ENCODE measurements at places on chromosomes 7 and 10. TPM values are rescaled to one million over a fixed set of nuclear protein-coding genes. Genes with fewer than 3 reads are reported as not detected.

ASAH2 gene
- 2.3 TPM for total RNA-seq

- no peaks in the 10 kb centered on the region for H3K27me3 ChIP-seq
- H3K36me3 ChIP-seq = peaks cover 3% of the 10 kb centered on the region
- DNase-seq = no peak
- H3K4me1 ChIP-seq = no peaks in the 10 kb centered on the region
- no peak overlapping the region for H3K4me3 ChIP-seq
- H3K27ac ChIP-seq = no peak overlapping the region
Measured at GRCh38 chr10:50572017-50572491, 51.7 kb downstream of the SGMS1 start.

GRCh38 chr7:41566581-41566980 is 136.3 kb downstream of the INHBA start:
- H3K27me3 ChIP-seq = no peaks in the 10 kb centered on the region
- DNase-seq = no peak
- H3K36me3 ChIP-seq = no peaks in the 10 kb centered on the region
- no peak overlapping the region for H3K27ac ChIP-seq
- H3K4me1 ChIP-seq = peaks cover 1% of the 10 kb centered on the region
- no peak overlapping the region for H3K4me3 ChIP-seq

DNA sequence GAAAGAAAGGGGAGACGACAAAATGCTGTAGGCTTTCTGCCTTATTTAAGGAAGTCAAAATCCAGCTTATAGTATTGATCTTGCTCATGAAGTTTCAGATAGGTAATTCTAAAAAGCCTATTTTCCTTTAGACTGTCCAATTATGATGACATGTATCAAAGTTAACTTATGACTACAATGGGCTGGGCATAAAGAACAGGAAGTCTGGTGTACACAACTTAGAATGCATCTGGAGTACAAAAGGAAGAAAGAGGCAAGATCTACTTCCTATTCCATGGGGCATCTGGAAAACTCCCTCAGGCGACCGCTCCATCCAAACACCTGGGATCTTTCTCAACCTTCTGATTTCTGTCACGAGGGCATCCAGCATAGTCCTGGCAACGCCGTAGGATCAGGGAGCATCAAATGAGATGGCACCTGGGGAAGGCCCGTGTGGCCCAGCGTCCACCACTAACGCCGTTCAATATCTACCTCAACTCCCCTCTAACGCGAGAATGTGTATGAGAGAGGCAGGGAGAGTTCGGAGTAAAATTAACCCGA is 512 bp downstream of the FAM24B start:
- H3K27ac ChIP-seq = peak overlapping the region; percentile 90
- DNase-seq = no peak
- peak overlapping the region; percentile 93 for H3K4me3 ChIP-seq
- H3K4me1 ChIP-seq = peaks cover 41% of the 10 kb centered on the region
- H3K36me3 ChIP-seq = peaks cover 59% of the 10 kb centered on the region

DNA sequence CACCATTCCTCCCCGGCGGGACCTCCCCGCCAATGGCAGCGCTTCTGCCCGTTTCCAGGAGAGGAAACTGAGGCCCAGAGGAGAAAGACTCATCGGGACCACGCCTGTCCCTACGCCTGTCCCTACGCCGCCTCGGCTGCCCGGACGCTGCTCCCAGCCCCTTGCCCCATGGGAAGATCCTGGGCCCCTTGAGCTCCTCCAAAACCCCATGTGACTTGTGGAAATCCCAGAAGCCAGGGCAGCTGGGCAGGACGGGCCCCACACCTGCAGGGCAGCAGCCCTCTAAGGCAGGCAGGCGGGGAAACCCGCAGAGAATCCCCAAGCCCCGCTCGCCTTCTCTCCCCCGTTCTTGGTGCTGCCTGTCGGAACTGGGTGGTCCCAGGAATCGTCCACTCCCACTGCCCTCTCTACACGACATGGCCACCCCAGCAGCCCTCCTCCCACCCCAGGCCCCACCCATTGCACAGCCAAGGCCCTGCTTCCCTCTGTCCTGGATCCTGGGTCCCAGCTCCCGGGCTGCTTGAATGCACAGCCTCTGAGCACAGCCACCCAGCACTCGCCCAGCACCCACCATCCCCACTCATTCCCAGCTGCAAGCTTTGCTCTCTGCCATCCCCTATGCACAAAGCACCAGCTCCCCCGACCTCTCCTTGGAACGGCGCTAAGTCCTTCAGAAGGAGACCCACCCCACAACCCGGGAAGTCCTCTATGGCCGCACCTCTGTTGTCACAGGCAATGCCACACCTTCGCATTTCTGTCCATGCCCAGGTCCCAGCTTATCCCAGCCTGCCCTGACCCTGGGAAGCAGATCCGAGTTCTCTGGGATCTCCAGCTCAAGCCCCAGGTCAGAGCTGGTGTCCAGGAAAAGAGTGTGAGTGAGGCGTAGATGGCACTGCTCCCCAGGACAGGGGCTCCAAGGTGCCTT is 50.6 kb downstream of the SLC29A4 start:
- peaks cover 17% of the 10 kb centered on the region for H3K4me1 ChIP-seq
- peaks cover 63% of the 10 kb centered on the region for H3K36me3 ChIP-seq
- DNase-seq = no peak
- H3K27ac ChIP-seq = no peak overlapping the region
- H3K27me3 ChIP-seq = no peaks in the 10 kb centered on the region
